ENCODE measurements at places on chromosomes 1 and 21.

- DNase-seq = no peak
Observed at GRCh38 chr1:90726425-90726985, 9.4 kb upstream of the BARHL2 start.

GRCh38 chr21:15520811-15521643, 208.8 kb upstream of the USP25 start:
- no peak for DNase-seq

DNA sequence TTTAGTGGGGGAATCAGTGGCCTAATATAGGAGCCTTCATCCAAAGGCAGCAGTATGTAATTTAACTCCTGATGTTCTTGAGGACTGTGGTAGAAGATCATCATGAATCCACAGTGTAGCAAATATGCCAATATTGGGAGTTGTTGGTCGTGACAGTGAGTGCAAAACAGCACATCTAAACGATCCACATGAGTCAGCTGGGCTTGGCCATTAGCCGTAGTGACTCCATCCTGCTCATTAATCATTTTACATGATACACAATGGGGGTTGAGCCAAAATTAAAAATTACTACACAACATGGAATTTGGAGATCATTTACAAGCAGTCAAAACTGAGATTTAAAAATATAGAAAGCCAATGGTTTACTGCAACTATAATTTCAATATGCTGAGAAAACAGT, 653.9 kb upstream of the CAMK1G start:
- DNase-seq = no peak

DNA sequence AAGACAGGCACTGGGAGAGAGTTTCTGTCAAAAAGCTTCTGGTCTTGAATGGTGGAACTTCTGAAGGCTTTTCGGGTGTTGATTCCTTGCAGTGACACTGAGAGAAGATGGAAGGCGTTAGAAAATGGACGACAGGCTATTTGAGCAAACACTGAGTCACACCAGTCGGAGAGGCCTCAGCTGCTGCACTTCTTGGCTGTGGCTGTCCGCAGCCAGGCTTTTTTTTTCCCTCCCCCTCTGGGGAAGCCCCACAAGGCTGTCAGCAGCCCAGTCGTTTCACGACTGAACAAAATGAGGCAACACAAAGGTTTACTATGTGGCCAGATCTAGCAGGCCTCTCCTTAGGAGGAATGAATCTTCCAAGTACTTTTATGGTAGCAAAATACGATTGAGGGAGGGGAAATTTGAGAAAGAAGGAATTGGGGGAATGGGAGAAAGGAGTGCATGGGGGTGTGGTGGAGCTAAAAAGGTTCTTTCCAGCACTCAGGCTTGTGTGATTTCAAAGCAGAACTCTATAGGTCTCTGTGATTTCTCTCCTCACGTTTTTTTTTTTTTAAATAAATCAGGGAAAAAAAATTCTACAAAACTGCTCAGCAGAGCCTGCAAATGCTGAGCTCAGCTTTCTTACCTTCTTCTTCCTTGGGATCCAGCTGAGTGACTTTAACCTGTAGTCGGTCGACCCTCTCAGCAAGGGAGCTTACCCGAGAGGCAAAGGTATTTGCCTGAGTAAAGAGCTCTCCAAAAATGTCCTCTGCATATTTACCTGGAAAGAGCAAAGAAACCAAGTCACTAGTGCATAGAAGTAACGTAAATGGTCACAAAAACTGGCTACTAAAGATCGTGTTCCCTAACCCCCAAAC, 26.1 kb downstream of the GPR3 start:
- DNase-seq = peak; percentile 58

- no peak for DNase-seq
Observed at GRCh38 chr21:29499229-29499628, 200.5 kb downstream of the BACH1 start.

DNA sequence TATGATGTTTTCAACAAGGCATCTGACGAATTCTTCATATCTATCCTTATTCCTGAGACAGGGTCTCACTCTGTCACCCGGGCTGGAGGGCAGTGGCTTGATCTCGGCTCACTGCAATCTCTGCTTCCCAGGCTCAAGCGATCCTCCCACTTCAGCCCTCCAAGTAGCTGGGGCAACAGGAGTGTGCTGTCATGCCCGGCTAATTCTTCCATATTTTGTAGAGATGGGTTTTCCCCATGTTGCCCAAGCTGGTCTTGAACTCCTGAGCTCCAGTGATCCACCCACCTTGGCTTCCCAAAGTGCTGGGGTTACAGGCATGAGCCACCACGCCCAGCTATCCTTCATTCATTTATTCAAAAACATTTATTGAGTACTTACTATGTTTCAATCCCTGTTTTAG, 8.0 kb downstream of the YY1AP1 start:
- no peak for DNase-seq

GRCh38 chr1:184298440-184299405, 88.1 kb upstream of the C1orf21 start:
- DNase-seq = no peak

- no peak for DNase-seq
Observed at GRCh38 chr1:76508871-76509270, 358.4 kb upstream of the ST6GALNAC5 start.

DNA sequence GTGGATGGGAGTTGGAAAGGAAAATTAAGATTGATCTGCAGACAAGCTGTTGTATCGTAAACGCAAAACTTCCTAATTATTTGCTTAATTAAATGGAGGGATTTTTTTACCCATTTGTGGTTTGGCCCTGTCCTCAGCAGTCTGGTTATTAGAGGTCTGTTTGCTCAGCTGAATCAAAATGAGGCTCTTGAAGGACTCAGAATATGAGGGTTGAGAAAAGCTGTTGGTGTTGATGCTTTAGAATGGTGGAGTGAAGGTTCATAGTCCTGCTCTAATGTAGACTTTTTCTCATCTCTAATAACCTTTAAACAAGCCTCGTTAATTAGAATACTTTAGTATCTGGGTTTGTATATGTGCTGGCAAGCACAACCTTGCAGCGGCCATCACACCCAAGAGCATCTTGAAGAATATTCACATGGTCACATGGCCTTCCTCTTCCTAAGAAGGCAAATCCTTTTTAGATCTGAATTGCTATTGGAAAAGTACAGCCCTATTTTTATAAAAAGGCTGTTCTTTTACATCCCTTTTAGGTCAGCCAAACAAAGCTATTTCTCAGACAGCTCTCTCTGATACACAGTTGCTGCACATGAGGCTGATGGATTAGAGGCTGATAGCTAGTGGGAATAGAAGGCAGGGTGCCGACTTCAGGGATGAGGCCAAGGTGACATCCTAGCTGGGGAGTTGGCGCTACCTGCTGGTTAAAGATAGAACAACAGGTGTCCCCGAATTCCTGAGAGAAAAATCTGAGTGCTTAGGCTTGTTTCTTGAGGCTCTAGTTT, 53.8 kb downstream of the MACF1 start:
- DNase-seq = peak; percentile 80

- no peak for DNase-seq
Observed at GRCh38 chr1:79667848-79668696, 661.5 kb upstream of the ADGRL4 start.

DNA sequence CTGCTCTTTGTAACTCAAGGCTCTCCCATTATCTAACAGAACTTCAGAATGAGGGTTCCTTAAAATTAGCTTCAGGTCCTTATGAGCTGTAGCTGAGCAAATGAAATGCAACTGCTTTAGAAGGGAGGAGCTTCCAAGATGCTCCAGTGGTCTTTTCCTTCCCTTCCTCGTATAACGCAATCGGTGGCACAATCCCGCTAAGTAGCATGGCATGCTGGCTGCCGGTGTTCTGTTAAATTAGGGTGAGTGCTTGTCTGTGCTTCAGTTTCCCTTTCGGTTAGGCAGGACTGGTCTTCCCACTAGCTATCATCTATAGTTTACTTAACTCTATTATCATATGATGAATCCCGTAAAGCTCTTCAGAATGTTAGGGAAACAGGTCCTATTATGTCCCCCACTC, 917 bp downstream of the KIAA0040 start:
- DNase-seq = no peak

DNA sequence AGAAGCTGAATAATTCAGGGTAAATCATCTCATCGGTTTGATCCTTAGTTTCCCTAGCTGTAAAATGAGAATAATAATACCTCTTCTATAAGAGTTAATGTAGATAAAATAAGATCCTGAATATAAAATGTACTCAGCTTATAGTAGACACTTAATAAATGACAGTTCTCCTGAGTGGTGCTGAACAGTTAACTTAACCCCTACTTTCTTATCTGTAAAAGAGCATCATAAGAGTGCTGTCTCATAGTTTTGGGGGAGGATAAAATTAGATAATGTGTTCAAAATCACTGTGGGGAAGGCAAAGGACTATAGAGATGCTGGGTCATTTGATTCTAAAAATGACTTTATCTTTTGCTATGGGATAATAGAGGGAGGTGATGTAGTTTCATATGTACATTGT, 593 bp downstream of the C8A start:
- DNase-seq = no peak

- no peak for DNase-seq
Observed at GRCh38 chr1:90414201-90414600, 302.9 kb downstream of the BARHL2 start.

DNA sequence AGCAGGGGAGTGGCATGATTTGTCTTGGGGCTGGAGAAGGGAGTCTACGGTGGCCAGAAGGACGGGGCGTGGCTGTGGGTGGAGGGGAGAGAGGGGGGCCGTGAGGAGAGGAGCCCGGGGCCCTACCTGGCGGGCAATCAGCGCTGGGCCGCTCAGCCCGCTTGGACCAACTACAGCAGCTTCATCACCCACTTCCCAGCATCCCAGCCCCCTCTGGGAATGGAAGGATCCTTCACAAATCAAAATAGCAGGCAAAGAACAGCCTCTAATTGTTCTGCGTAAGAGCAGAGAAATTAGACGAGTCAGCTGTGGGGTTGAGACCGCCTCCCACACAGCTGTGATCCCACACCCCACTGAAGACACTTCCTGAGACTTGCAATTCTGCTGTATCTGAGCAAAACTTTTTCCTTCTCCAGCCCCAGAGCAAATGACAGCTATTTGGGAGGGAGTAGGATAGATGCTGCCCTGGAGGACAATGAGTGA, 43.5 kb downstream of the OPRD1 start:
- no peak for DNase-seq
